ENCODE measurements at places on chromosomes 5 and 9.

GRCh38 chr9:107946364-107947141, 457.0 kb upstream of the KLF4 start:
- DNase-seq = no peak

DNA sequence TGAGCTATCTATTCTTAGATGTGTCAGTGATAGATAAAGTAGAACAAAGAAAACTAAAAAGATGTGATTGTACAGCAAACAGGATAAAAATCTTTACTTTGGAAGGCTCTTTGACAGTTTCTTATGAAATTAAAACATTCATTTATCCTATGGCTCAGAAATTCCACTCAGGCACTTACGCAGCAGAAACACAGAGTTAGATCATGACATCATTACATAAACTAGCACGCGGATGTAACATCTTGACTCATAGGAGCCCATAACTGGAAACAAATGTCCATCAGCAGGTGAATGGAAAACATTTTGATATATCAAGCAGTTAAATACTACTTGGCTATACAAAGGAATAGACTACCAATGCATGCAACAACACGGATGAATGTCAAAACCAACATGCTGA, 45.3 kb downstream of the ICE1 start:
- no peak for DNase-seq

- no peak for DNase-seq
Observed at GRCh38 chr5:172556971-172557461, 84.0 kb upstream of the NEURL1B start.

GRCh38 chr5:160166069-160166972, 47.1 kb upstream of the PWWP2A start:
- no peak for DNase-seq

GRCh38 chr9:15132091-15132490, 174.9 kb downstream of the TTC39B start:
- no peak for DNase-seq
